ENCODE measurements at places on chromosomes 2 and 18.

DNA sequence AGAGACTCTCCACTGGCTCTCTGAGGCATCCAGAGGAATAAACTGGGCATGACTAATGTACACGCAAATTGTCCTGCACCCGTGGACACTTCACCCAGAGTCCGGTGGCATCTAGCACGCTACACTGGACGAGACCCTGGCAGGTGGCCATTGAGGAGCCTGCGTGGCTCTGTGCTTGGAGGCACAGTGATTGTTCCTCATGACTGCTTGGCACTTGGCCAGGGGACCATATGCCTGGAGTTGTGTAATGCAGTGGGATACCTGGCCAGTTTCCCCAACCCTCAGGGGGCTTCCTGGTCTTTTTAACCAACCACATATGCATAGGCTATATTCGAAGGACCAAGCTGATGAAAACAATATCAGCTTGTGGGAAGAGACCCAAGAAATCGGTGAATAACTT, 66.6 kb downstream of the MTCL1 start:
- peak; percentile 76 for DNase-seq

DNA sequence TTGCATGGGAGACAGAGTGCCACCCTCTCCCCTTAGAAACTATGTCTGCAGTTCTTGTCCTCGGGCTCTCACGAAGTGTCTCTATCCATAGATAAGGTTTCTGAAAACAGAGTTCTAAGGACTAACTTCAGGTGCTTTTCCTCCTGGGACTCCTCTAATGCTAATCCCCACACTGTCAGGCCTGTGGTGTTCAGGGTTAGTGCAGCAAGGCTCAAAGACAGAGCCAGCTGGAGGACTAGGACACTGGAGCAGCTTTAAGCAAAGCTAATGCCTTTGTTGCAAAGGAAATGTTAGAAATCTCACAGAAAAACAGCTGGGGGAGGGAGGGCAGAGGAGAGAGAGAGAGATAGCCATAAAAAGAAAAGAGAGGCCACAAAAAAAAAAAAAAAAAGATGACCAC, 824.0 kb upstream of the FSHR start:
- no peak for DNase-seq

- DNase-seq, result no peak
These were observed 74.6 kb upstream of the MCFD2 start for GRCh38 chr2:46990231-46990588.

GRCh38 chr2:58702302-58702885, 461.3 kb upstream of the FANCL start:
- DNase-seq, result no peak

DNA sequence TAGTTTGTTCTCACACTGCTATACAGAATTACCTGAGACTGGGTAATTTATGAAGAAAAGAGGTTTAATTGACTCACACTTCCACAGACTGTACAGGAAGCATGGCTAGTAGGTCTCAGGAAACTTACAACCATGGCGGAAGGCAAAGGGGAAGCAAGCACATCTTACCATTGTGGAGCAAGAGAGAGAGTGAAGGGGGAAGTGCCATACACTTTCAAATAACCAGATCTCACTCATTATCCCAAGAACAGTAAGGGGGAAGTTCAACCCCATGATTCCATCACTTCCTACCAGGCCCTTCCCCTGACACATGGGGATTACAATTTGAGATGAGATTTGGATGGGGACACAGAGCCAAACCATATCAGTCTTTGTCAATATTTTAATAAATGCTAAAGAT, 5.0 kb upstream of the CRYGB start:
- no peak for DNase-seq

DNA sequence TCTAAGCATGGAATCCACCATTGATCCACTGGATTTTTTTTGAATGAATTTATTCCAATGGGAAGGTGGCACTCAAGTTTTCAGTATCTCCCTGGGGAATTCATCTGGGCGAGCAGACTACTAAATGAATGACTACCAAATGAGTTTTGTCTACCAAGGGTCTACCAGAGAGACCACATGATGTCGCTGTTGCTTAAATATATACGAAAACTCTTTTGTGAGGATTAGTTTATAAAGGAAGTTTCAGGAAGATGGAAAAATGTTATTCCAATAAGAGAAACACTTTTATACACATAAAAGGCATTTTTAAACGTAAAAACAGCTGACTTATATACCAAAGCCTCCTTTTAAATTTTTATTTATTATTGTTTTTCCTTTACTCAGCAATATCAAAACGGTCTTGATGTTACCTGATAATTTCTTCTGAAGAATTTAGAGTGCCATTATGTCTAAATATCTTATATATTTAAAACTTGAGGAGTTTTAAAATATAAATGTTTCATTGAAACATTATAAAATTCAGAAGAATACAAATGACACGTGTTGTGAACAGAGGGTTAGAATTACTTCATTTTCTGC, 139.7 kb downstream of the HRH4 start:
- peak; percentile 76 for DNase-seq

- DNase-seq, result no peak
These were observed 66.5 kb downstream of the DPP4 start for GRCh38 chr2:162007447-162008040.

DNA sequence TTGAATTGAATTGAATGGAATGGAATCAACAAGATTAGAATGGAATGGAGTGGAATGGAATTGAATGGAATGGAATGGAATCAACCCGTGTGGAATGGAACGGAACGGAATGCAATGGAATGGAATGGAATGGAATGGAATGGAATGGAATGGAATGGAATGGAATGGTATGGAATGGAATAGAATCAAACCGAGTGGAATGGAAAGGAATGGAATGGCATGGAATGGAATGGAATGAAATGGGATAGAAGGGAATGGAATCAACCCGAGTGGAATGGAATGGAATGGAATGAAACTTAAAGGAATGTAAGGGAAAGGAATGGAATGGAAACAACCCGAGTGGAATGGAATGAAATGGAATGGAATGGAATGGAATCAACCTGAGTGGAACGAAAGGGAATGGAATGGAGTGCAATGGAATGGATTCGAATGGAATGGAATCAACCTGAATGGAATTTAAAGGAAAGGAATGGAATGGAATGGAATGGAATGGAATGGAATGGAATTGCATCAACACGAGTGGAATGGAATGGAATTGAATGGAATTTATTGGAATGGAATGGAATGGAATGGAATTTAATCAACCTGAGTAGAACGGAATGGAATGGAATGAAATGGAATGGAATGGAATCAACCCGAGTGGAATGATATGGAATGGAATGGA, 1146.6 kb downstream of the RPIA start:
- no peak for DNase-seq

GRCh38 chr18:35971661-35972196, 750 bp upstream of the RMP24 start:
- peak; percentile 36 for DNase-seq

- no peak for DNase-seq
These were observed 4.3 kb upstream of the UGT1A6 start for GRCh38 chr2:233688341-233688740.

DNA sequence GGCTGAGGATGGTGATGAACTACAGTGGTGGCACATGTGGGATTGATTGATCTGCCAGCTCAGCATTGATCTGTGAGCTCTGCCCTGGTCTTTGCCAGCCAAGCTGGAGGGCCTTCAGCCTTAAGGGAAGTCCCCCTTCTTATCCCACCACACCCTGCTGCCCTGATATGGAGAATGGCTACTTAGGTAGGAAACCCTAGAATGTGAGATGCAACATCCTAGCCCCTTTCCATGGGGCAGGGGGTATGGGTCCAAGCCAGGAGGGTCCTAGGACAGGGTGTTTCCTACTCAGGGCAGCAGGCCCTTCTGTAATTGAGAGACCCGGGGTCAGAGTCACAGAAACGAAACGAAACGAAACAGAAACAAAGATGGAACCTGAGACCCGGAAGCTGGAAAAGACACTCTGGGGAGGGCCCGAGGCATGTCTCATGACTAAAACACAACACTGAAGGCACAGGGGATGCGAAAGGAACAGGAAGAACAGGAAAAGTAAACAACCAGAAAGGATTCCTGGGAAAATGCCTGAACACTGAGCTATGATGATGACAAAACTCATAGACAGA, 16.9 kb upstream of the SULT1C2 start:
- no peak for DNase-seq

GRCh38 chr2:44351088-44351487, 10.2 kb downstream of the PREPL start:
- no peak for DNase-seq
